ENCODE measurements at places on chromosomes 2 and 18. TPM values are rescaled to one million over a fixed set of nuclear protein-coding genes. Genes with fewer than 3 reads are reported as not detected.

GRCh38 chr2:223599640-223600380 lies 2.4 kb downstream of the SCG2 start:
- no peaks in the 10 kb centered on the region for H3K4me1 ChIP-seq
- H3K27ac ChIP-seq, result no peak overlapping the region
- H3K36me3 ChIP-seq, result no peaks in the 10 kb centered on the region
- H3K27me3 ChIP-seq, result no peaks in the 10 kb centered on the region

The ACVR1C gene
- total RNA-seq, result 0.40 TPM

GRCh38 chr18:22110461-22110924 lies 58.9 kb upstream of the GATA6 start:
- no peaks in the 10 kb centered on the region for H3K36me3 ChIP-seq
- H3K4me3 ChIP-seq, result no peak overlapping the region
- DNase-seq, result no peak
- H3K4me1 ChIP-seq, result no peaks in the 10 kb centered on the region

The HOXD10 gene
- not detected for total RNA-seq

The FOXI3 gene
- total RNA-seq, result 17.1 TPM

The DYSF gene
- 8.5 TPM for total RNA-seq

DNA sequence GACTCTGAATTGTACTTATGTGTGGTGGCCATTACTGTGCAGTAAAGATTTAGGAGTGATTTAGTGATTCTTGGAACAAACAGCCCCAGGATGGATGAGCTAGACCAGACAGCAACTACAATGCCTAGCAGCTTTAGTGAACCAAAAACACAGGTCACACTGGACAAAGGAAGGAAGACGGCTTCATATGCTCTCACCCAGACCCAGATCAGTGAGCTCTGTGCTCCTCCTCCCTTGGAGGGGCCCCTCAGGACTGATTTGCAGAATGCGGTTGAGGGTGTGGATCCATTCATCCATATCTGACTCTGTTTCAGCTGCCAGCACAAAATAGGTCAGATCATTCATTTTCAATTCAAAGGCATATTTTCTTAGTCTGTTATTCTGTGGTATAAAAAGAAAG lies 159.7 kb upstream of the CCDC195 start:
- H3K36me3 ChIP-seq, result no peaks in the 10 kb centered on the region
- H3K4me3 ChIP-seq, result no peak overlapping the region
- no peak for DNase-seq

DNA sequence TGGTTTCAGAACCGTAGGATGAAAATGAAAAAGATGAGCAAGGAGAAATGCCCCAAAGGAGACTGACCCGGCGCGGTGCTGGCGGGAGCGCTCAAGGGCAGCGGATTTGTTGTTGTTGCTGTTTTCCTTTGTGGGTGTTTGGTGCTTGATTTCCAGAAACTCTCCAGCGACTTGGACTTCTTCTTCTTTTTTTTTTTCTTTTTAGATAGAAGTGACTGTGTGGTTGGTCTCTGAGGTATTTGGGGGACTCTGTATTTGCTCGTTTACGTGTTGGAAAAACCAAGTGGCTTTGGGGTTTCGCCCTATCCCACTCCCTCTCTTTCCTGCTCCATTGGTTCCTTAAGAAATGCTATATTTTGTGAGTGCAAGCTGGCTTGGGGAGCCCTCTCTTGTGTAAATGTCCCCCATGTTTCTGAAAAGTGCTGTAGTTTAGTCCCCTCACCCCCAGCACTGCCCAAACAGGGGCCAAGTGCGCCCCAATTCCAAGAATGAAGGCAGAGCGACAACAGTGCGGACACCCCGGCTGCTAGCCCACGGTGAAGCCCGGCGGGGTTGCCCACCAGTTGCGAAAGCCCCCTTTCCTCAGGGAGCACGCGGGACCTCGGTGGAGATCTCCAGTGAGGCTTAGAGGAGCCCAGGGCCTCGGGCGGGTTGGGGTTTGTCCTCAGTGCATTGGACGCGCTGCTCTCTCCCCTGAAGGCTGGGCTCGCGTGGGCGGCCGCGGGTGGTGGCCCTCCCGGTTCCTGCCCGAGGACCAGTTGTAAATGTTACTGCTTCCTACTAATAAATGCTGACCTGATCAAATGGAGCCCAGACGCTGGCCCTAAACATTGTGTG lies 1.8 kb downstream of the HOXD9 start:
- peaks cover 96% of the 10 kb centered on the region for H3K27me3 ChIP-seq
- H3K4me3 ChIP-seq, result no peak overlapping the region
- no peaks in the 10 kb centered on the region for H3K36me3 ChIP-seq
- no peak for DNase-seq
- peaks cover 8% of the 10 kb centered on the region for H3K4me1 ChIP-seq

DNA sequence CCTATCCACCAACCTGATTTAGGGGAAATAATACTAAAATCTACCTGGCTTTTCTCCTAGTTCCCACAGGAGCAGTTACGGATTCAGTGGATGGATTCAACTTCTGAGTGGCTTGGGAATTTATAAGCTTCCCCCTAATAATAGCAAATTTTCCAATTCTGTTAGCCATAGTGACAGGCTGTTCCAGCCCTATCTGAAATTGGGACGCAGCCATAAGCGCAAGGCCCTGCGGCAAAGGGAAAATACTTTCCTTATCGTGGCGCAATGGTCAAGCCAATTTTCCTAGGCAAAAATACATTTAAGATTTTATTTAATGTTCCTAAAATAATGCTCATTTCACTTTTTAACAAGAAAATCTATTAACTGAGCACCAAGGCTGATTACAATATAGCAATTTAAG lies 49.7 kb downstream of the CDH2 start:
- H3K36me3 ChIP-seq, result no peaks in the 10 kb centered on the region
- no peak overlapping the region for H3K4me3 ChIP-seq
- no peak overlapping the region for H3K27ac ChIP-seq

- H3K4me3 ChIP-seq, result no peak overlapping the region
- no peaks in the 10 kb centered on the region for H3K36me3 ChIP-seq
- no peak overlapping the region for H3K27ac ChIP-seq
- DNase-seq, result no peak
Observed at GRCh38 chr2:2647141-2647541, 316.1 kb upstream of the MYT1L start.

The ADAM17 gene
- 23.5 TPM for total RNA-seq

GRCh38 chr2:230947908-230948365 lies 22.9 kb upstream of the GPR55 start:
- H3K27ac ChIP-seq, result no peak overlapping the region
- no peak for DNase-seq

The SH3BP4 gene
- 39.4 TPM for total RNA-seq

DNA sequence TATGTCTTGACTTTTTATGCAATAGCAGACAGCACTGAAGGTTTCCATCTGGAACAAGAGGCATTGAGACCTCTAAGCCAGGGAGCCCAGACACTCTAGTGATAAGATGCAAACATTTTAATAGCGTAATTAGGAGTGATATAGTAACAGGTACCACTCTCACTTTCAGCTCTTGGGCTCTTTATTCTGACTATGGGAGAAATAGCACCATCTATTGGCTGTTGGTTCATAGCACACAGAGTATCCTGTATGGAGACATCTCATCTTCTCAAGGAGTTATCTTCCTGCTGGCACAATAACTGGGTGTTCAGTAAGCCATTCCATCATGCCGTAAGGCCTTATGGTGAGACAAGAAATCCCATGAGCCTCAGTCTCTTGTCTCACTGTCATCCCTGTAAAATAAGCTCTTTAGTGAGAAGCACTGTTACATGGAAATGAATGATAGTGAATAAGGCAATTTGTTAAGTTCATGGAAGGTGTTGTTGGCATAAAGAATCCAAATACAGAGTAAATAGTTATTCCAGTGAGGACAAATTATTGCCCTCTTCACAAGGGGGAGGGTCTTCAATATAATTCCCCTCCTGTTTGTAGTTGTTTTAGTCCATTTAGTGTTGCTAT lies 48.3 kb downstream of the THUMPD2 start:
- H3K4me3 ChIP-seq, result no peak overlapping the region
- no peaks in the 10 kb centered on the region for H3K36me3 ChIP-seq
- H3K27me3 ChIP-seq, result no peaks in the 10 kb centered on the region

The TBR1 gene
- not detected for total RNA-seq

- H3K36me3 ChIP-seq, result no peaks in the 10 kb centered on the region
- H3K27ac ChIP-seq, result no peak overlapping the region
- no peaks in the 10 kb centered on the region for H3K27me3 ChIP-seq
- no peak overlapping the region for H3K4me3 ChIP-seq
Observed at GRCh38 chr2:136055929-136056688, 61.8 kb downstream of the CXCR4 start.

GRCh38 chr2:204436230-204436629 lies 109.0 kb upstream of the PARD3B start:
- no peak overlapping the region for H3K27ac ChIP-seq
- H3K27me3 ChIP-seq, result no peaks in the 10 kb centered on the region
- no peak for DNase-seq
- no peaks in the 10 kb centered on the region for H3K4me1 ChIP-seq

The HOXD11 gene
- not detected for total RNA-seq

DNA sequence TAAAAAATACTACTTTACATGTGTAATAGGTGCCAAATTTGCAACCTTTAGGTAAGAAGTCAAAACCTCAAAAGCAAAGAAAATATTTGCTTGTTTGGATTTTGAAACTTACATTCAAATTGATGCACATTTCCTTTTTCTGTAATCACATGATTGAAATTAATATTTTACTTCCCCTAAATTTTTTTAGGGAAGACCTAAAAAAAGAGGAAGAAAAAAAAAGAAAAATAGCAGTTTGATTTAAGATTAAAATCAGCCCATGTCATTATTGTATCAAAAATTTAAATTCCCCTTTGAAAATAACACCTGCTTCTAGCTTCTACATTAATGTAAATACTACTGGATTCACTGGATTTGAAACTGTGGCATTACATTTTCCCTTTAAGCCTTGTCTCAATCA lies 68.2 kb upstream of the STON1 start:
- H3K36me3 ChIP-seq, result peaks cover 15% of the 10 kb centered on the region
- no peak for DNase-seq
- H3K27ac ChIP-seq, result no peak overlapping the region
- H3K27me3 ChIP-seq, result no peaks in the 10 kb centered on the region
- no peak overlapping the region for H3K4me3 ChIP-seq

GRCh38 chr2:169775765-169776164 lies 22.9 kb upstream of the SSB start:
- no peak overlapping the region for H3K4me3 ChIP-seq
- H3K36me3 ChIP-seq, result no peaks in the 10 kb centered on the region
- no peaks in the 10 kb centered on the region for H3K27me3 ChIP-seq
- H3K27ac ChIP-seq, result no peak overlapping the region

- H3K36me3 ChIP-seq, result no peaks in the 10 kb centered on the region
- no peak overlapping the region for H3K27ac ChIP-seq
- H3K4me1 ChIP-seq, result no peaks in the 10 kb centered on the region
- no peaks in the 10 kb centered on the region for H3K27me3 ChIP-seq
- H3K4me3 ChIP-seq, result no peak overlapping the region
Observed at GRCh38 chr18:12056034-12056883, 37.4 kb upstream of the ANKRD62 start.

GRCh38 chr2:40105593-40105992 lies 326.5 kb upstream of the THUMPD2 start:
- no peaks in the 10 kb centered on the region for H3K27me3 ChIP-seq
- H3K36me3 ChIP-seq, result no peaks in the 10 kb centered on the region
- H3K27ac ChIP-seq, result no peak overlapping the region
- no peak overlapping the region for H3K4me3 ChIP-seq
- H3K4me1 ChIP-seq, result peaks cover 2% of the 10 kb centered on the region
- no peak for DNase-seq

DNA sequence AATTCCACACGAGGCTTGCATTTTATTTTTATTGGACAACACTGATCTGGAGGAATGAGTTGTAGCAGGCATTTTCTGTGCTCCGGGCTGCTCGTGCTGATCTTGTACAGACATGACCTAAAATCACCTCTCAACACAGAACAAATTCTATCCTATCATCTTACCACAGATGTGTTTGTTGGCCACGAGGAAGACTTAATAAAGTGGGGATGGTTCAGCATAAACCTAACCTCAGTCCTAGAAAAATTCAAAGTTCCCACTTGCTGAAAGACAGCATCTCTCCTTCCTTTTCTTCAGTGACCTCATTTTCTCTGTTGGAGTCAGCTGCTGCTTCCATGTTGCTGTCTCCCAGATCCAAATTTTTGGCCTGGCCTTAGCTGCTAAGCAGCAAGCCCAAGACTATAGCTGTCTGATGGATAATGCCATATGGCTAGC lies 45.3 kb downstream of the RBKS start:
- no peak overlapping the region for H3K27ac ChIP-seq
- no peak for DNase-seq
- no peaks in the 10 kb centered on the region for H3K4me1 ChIP-seq

- H3K36me3 ChIP-seq, result no peaks in the 10 kb centered on the region
- no peaks in the 10 kb centered on the region for H3K4me1 ChIP-seq
- DNase-seq, result no peak
- H3K4me3 ChIP-seq, result no peak overlapping the region
- H3K27me3 ChIP-seq, result no peaks in the 10 kb centered on the region
Observed at GRCh38 chr2:83394134-83394904, 1064.8 kb downstream of the SUCLG1 start.

GRCh38 chr2:45006041-45006941 lies 3.0 kb downstream of the SIX2 start:
- DNase-seq, result no peak
- peaks cover 83% of the 10 kb centered on the region for H3K27me3 ChIP-seq
- no peaks in the 10 kb centered on the region for H3K36me3 ChIP-seq

- H3K4me1 ChIP-seq, result no peaks in the 10 kb centered on the region
- H3K36me3 ChIP-seq, result no peaks in the 10 kb centered on the region
- no peak overlapping the region for H3K4me3 ChIP-seq
- DNase-seq, result no peak
Observed at GRCh38 chr18:48809365-48809764, 141.4 kb downstream of the SMAD7 start.

DNA sequence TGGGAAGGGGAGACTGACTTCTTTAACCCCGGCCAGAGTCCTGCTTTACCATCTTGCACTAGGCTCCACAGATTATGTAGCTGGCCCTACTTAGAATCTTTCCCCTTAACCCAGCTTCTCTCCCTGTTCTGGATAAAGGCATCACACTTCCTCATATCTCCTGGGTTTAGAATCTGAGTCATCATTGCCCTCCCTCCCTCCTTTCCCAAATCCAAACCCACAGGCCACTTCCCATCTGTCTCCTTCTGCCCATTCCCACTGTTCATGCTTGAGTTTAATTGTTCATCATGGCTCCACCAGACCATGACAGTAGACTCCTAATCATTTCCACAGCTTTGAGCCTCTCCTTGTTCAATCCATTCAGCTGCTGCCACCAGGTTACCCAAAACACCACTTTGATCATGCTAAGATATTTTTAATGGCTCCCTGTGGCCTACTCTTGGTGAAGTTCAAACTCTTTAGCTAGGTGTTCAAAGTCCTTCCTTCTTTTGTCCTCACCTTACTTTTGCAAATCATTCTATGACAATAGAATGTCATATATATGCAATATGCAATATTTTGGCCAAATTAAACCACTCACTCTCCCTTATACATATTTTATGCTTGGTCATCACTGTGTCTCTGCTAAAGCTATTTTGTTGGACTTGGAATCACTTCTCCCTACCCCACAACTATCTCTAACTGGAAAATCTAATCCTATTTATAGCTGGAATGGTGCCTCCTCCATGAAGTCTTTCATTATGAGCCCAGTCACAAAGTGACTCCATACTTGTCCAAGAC lies 5.5 kb downstream of the PDE11A start:
- H3K36me3 ChIP-seq, result no peaks in the 10 kb centered on the region
- H3K4me1 ChIP-seq, result no peaks in the 10 kb centered on the region
- no peak overlapping the region for H3K27ac ChIP-seq
- DNase-seq, result no peak
- H3K27me3 ChIP-seq, result peaks cover 9% of the 10 kb centered on the region
- H3K4me3 ChIP-seq, result no peak overlapping the region

The MYL1 gene
- not detected for total RNA-seq

Data from H1 (cell line).